ENCODE measurements at places on chromosomes 12 and 14. TPM values are rescaled to one million over a fixed set of nuclear protein-coding genes. Genes with fewer than 3 reads are reported as not detected.
A peak's percentile ranks its signal among the peaks of the same experiment; 100 is the strongest.

LRP6 gene
- 29.3 TPM for total RNA-seq

CLEC2D gene
- total RNA-seq, result 2.9 TPM

LMO3 gene
- total RNA-seq, result not detected

BRMS1L gene
- total RNA-seq, result 5.3 TPM

CFAP54 gene
- 7.5 TPM for total RNA-seq

CNTN1 gene
- under 0.01 TPM for total RNA-seq

MYF5 gene
- total RNA-seq, result not detected

CLEC14A gene
- total RNA-seq, result 318 TPM

RDH12 gene
- not detected for total RNA-seq

EP400 gene
- total RNA-seq, result 43.1 TPM

KRT77 gene
- total RNA-seq, result not detected

NOVA1 gene
- 4.5 TPM for total RNA-seq

CFAP251 gene
- 13.5 TPM for total RNA-seq

TTC9 gene
- total RNA-seq, result 0.76 TPM

DNA sequence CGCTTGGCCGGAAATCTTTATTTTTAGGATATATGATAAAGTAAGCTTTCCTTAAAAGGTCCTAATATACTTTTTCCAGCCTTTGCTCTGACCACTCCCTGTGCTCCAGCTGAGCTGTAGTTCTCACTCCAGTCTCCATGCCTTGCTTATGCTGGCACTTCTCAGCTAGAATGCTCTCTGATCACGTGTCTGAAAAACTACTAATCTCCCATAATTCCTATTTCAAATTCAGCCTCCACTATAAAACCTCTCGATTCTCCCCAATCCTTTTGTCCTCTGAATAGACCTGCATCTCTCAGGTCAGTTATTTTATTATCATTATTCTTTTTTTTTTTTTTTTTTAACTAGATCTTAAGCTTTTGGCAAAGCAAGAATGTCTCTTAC, 3.7 kb downstream of the BIN2 start:
- no peak for DNase-seq

DNA sequence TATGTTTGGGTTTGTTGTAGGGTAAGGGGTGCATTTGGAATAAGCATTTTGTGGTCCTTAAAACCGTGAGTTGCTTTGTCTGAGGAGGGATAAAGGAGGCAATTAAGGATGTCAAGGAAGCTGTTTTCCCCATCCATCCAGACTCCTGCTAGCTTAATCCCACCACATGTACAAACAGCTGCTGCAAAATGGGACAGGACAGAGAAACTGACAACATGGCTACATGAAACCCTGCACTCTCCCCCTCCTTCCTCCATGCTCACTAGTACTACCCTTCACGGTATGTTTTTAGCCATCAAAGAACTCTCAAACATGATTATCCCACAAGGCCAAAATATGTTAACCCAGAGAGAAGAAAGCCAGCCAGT, 20.6 kb downstream of the ST8SIA1 start:
- no peak for DNase-seq

DNA sequence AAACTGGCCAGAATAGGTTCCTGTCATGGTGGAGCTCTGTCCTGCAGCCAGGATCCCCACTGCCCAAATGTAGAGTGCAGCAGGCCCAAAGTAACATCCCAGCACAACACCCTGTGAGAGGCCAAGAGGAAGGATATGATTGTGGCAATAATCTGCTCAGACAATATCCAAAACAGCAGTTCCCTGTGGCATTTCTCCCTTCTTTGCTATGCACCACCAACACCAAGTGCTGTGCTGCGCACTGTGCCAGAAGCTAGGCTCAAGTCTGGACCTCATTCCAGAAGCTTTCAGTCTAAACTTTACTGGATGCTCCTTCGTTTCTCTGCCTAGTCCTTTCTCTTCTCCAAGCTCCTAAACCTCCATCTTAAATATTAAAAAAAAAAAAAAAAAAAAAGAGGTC, 33.4 kb downstream of the SLC11A2 start:
- DNase-seq, result no peak

DNA sequence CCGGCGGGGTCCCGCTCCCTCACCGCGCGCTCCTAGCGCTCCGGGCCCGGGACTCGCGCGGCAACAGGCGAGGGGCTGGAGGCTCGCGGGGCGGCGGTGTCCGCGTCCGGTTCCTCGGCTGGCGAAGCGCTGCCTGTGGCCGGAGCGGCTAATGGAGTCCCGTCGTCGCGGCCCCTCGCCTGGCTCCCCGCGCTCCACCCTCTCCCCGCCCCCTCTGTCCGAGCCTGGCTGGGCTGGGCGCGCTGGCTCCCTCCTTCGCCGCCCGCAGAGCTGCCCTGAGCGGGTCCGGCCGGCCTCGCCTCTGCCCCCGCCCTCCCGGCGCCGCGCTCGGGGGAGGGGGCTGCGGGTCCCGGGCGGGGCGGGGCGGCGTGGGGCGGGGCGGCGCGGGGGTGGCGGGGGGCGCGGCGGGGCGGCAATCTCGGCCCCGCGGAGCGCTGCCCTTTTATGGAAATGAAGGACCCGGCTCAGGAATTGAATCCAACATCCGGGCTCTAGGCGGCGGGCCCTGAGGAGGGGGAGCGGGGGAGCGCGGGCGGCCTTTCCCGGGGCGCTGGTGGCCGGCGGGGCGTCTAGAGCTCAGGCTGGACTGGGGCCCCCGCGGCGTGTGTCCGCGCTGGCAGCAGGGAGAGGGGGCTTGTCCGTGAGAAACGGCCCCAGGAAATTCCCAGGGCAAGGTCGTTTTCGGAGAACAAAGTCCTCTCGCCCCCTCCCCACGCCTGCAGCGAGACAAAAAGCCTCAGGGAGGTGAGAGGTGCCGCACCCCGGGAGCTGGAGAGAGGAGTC, at the start of gene FERMT2:
TSS of gene FERMT2 (minus strand) at position 153 of the 783 bp plus-strand sequence. CDS start 482 bp downstream, outside the sequence.
- DNase-seq, result no peak

DNA sequence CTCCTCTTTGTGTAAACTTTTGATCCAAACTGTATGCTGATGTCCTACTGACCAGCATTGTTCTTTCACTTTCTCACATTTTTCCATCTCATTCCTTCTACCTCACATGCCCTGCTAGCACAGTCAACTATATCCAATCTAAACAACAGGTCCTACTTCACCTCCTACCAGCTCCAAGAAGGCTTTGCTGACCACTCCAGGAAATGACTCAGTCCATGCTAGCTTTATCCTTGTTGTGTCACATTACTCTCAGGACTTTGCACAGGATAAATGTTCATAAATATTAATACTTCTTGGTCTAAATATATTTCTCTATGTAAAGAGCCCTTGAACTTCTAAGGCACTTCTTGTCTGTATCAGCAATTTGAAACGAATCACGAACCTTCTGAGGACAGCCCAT, 64.9 kb upstream of the PCED1B start:
- DNase-seq, result peak; percentile 67

GRCh38 chr12:47980197-47980596, 16.8 kb downstream of the TMEM106C start:
- no peak for DNase-seq

DNA sequence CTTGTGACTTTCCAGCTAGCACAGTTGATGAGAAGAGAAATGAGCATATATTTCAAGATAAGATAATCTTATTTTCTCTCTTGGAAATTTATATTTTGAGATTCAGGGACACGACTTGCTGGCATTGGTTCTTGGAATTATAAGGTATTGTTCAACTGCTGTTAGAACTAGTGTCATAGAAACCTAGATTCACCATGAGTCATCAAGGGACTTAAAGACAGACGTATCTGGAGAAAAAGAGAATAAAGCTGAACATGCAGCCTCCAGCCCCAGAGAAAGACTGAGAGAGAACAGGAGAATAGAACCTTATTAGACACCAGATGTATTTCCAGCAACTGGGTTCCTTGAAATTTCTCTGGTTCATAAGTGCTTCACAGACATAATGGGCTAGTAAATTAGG, 194.4 kb upstream of the PPFIA2 start:
- DNase-seq, result no peak

- DNase-seq, result no peak
Observed at GRCh38 chr14:73780896-73781295, 66.7 kb upstream of the PNMA1 start.

- DNase-seq, result no peak
Observed at GRCh38 chr12:4031703-4032291, 158.6 kb upstream of the PARP11 start.

DNA sequence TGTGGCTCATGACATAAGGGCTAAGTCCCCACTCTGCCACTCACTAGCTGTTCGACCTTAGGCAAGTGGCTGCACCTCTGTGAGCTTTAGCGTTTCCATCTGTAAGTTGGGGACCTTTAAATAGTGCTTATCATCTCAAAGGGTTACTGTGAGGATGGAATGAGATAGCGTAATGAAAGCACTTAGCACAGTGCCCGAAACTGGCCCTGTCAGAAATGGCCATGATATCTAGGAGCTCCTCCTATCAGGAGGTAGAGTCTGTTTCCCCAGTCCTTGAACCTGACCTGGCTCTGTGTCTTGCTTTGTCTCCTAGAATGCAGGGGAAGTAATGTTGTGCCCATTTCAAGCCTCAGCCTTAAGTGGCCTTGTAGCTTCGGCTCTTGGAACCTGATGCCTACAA, 211.0 kb downstream of the RBM19 start:
- no peak for DNase-seq

- DNase-seq, result no peak
Observed at GRCh38 chr12:27055966-27056365, 26.4 kb downstream of the C12orf71 start.

DNA sequence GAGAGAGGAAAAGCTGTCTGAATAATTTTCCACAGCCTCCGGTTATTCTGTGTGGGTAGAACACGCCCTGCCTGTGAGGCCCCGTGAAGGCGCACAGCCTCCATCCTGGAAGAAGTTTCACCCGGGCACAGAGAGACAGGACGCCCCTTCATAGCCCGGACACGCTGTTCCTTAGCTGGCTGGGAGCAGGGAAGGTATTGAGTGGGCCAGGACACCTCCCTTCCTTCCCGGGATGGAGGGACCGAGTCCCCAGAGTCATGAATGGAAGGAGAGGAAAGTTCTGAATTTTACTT, 135.5 kb downstream of the GCH1 start:
- no peak for DNase-seq

DNA sequence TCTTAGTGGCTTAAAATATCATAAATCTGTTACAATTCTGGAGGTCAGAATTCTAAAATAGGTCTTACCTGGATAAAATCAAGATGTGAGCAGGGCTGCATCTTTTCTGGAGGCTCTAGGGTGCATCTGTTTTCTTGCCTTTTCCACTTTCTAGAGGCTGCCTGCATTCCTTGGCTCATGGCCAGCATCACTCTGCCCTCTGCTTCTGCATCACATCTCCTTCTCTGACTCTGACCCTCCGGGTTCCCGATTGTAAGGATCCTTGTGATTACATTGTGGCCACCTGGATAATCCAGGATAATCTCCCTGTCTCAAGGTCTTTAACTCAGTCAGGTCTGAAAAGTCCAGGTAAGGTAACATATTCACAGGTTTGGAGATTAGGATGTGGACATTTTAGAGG, 11.0 kb upstream of the BMP4 start:
- DNase-seq, result no peak

- no peak for DNase-seq
Observed at GRCh38 chr12:25546318-25546717, 6.8 kb downstream of the LMNTD1 start.

- no peak for DNase-seq
Observed at GRCh38 chr14:66111891-66112290, 374.3 kb upstream of the CCDC196 start.

DNA sequence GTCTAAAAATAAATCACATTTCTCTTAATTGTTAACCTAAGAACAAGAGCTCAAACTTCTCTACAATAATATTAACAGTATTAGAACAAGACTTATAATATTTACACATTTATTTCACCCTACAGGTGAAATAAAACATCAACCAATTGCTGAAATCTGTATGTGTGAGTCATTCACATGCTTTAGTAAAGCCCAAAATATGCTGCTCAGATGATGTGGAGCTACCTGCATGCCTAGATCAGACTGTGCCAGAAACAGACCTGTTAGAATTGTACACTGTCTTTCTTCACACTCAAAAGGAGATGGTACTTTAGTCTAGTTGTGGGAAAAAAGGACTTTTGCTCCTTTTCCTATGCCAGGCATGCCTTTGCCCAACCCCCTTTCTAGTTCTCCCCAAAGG, 54.7 kb downstream of the RPS6KA5 start:
- no peak for DNase-seq

- no peak for DNase-seq
Observed at GRCh38 chr12:6230321-6231110, 30.3 kb downstream of the CD9 start.

GRCh38 chr14:24058260-24058950, 6.6 kb downstream of the CARMIL3 start:
- DNase-seq, result peak; percentile 25

- DNase-seq, result peak; percentile 84
Observed at GRCh38 chr12:88299567-88300101, 157.5 kb downstream of the TMTC3 start.

GRCh38 chr14:73026243-73026844, 562 bp downstream of the ZFYVE1 start:
- no peak for DNase-seq

DNA sequence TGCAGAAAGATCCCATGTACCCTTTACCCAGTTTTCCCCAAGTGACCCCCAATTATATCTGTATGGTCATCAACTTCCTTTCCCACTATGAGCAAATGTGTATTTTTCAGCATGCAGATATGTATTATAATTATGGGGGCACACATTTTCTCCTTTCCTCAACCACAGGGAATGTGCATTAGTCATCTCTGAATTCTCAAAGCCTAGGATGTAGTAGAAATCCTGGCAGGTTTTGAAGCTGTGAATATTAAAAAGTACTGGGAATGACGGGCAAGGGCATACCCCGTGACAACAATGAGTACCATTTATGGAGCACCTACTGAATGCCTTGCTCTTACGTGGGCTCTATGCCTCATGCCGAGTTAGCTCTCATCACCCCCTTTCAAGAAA, 71.5 kb downstream of the VWF start:
- DNase-seq, result no peak

GRCh38 chr12:82434392-82434911, 76.1 kb downstream of the METTL25 start:
- no peak for DNase-seq

GRCh38 chr14:69002069-69002468, 23.0 kb upstream of the ACTN1 start:
- DNase-seq, result no peak

DNA sequence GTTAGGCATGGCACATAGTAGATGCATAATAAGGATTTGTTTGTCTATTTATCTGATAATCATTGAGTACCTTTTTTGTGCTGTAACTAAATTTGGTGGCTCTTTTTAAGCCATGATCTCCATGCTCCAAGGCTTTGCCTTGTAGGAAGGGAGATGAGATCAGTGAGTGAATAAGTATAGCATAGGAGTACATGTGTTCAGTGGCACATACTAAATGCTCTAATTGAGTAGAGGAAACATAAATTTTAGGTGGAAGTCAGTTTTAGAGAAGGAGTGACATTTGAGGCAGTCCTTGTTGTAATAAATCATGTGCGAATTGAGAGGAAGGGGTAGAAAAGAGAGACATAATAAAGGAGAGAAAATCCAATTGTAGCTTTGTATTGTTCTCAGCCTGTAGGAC, 482.6 kb downstream of the NRXN3 start:
- DNase-seq, result no peak

DNA sequence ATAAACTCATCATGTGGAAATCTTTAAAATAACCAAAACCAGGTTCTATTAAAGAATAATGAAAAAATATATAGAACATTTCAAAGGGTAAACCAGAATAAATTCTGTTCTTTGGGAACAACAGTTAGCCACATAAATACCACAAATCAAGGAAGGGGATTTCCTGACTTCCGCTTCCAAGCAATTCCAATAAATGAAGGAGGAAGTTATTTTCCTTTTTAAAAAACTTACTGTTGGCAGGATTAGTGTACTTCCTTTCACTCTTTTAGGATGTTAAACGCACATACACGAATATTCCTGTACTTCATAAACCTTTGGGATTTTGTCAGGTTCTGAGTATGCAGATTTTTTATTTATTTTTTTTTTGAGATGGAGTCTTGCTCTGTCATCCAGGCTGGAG, 13.7 kb upstream of the LIMA1 start:
- DNase-seq, result no peak
